HT-29 (cell line): ENCODE measurements at places on chromosomes 6 and 20. TPM values are rescaled to one million over a fixed set of nuclear protein-coding genes. Genes with fewer than 3 reads are reported as not detected.

DNA sequence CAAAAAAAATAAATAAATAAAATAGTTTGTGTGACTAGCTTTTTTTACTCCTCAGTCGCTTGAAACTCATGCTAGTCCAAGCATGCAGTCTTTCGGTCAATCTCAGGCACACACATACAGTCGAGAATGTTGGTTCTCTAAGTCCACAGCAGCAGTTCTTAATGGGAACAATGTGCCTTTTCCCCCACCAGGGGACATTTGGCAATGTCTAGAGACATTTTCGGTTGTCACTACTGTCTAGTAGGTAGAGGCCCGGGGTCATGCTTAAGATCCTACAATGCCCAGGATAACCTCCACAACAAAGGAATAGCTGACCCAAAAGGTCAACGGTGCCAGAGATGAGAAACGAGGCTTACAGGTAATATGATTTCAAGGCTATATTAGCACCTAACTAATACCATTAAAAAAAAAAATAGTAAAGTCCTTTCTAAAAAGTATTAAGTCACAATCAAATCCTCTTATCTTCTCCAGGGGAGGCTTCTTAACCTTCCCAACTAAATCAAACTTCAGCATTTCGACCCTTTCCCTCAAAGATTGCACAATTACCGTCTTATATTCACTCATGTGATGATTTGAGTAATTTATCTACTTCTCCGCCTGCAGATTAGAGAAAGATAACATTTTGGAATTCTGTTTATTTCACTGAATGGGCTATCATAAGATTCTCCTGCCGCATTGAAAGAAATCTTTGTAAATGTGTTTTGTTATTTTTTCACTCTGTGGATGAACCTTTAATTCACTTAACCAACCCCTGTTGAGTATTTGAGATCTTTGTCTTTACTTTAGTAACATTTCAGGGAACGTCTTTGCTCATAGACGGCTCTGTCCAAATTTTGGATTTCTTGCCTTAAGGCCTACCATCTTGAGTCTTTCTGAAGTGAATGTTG is 8.1 kb upstream of the SALL4 start:
- peak; percentile 36 for DNase-seq

Gene L3MBTL1
- 9.7 and 9.9 TPM in 2 replicates for total RNA-seq

- DNase-seq: no peak
These were observed 1.4 kb downstream of the ZSCAN9 start for GRCh38 chr6:28226460-28226859.

- no peak for DNase-seq
These were observed 11.0 kb upstream of the BLOC1S5 start for GRCh38 chr6:8075185-8075584.

DNA sequence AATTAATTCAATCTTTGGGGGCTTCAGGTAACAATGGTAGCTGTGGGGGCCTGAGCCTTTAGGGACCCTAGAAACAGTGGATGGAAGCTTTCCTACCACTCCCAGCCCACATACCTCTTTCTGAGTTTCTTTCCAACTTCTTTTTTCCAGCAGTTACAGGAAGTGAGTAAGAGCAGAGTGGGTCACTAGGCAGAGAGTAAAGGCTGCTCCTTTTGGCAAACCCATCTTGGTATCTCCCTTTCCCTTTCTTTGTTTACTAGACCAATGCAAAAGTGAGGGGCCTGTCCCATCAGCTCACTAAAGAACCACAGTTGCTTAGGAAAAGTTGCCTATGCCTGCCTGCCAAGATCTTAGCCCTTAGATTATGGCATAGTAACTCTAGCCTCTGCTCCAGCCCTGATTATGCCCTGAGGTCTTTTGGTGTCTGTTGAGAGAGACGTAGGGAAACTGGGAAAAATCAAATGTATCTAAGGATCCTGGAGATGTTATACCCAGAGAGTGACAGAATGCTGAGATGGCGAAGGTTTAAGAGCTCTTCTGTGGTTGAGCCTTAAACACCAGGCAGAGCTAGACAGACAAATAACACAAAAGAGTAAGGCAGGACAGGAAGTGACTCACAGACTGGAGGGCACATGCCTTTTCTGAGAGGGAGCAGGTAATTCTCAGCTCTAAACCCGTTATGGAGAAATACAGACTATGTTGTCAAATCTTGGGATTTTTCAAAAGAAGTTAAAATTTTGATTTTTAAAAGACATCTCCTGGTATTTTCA is 31.3 kb downstream of the TRMT6 start:
- peak; percentile 46 for DNase-seq

Gene DST
- 32.8 and 33.5 TPM in 2 replicates for total RNA-seq

Gene ANKRD6
- not detected in 2 replicates for total RNA-seq

Gene DLK2
- total RNA-seq: 0.10 and 0.34 TPM in 2 replicates

DNA sequence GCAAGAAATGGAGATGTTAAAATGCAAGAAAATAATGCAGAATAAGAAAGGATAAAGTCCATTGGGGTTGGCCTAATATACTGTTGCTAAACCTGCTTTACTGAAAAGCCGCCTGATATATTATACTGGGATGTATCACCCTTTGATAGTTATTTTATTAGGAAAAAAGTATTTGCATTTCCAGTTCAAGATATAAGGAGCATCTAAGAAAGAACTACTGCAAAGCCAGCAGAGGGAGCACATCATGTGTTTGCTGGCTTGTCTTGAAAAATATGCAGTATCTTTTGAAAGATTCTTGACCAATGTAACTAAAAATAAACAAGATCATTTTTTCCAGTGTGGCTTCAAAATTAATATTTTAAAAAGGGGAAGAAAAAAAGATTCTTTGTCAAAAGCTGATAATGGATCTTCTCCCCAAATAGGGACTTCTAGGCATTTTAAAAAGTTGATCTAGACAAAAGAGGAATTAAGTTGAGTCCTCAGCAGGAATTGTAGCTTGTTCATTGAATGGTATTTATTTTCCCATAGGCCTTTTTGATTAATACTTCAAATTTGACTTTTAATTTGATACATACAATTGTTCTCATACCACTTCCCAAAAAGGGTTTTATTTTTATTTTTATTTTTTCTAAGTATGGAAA is 214.9 kb downstream of the ZFAND3 start:
- DNase-seq: peak; percentile 61

DNA sequence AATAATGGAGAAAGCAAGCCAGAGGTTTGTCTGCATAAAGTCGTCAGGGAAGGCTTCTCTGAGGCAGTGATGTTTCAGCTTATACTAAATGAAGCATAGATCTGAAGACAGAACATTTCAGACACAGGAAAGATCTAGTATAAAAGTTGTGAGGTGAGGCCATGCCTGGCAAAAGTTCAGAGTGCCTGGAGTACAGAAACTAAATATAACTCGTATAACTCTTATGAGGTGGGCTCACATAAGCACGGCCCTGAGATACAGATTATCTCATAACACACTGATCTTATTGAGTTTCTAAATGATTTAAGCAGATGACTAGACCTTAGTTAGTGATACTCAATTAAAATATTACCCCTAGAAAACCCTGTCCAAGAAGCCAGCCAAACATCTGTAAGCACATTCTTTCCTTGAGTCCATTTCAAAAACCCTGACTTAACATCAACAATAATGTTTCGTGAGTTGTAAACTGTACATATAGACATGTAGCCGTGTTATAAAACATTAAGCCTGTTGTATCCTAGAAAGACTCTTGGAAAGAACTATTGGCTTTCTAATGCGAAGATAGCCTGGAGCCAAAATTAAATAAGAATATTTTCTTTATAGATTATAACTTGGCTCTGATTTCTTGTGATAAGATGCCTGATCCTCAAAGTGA is 667.6 kb downstream of the TENT5A start:
- DNase-seq: no peak

DNA sequence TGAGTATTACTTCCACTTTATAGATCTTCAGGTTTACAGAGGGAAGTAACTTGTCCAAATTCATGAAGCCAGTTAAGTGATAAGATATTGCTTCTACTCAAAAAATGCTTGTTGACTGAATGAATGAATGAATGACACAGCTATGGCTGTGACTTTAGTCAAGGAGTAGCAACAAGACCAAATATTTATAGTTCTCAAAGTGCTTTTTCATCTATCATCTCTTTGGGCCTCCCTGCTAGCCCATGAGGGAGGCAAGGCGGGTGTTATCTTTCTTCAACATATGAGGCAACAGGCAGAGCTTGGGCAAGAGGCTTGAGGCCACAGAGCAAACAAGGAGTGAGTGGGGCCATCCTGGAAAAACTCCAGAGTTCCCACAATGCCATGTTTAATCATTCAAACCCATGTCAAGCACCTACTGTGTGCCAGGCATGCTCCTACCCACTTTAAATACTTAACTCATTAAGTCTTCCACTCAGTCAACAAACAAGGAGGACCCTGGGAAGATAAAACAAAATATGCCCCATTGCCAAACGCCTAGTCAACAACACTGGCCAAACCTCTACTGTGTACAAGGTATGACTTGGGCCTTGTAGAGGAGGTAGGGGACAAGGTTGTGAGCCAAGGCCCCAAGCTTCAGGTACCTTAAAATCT is 15.9 kb downstream of the BCL2L1 start:
- no peak for DNase-seq

DNA sequence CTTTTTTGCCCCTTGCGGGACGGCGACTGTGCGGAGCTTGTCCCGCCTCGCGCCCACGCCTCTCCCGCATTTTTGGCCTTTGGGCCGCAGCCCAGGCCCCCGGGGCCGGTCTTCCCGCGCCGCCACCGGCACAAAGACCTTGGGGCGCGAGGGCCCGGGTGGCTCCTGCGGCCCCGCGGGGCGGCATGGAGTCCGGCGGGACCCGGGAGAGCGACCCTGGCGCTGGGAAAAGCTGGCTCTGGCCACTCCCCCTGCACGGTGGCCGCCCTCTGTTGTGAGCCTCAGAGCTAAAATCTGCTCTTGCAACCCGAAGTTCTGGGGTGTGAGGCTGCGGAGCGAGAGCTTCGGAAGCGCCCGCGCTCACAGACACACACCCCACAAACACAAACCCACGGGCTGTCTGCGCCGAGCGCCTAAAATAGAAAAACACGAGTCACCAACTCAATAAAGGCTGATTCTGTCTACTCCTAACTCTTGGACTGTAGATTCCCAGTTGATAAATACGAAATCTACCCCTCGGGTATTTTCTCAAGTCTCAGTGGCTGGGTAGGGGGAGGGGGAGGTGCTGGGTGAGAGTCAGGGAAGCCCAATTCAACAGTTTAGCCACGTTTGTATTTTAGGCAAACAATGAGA is 496 bp upstream of the BEND3 start:
- DNase-seq: peak; percentile 59

GRCh38 chr20:61738601-61739069 is 327.0 kb downstream of the TAF4 start:
- no peak for DNase-seq

Gene PRR18
- total RNA-seq: 0.05 TPM in 1 of 2 replicates, not detected in the other

- DNase-seq: no peak
These were observed 637.6 kb upstream of the CHD6 start for GRCh38 chr20:42255821-42256220.

DNA sequence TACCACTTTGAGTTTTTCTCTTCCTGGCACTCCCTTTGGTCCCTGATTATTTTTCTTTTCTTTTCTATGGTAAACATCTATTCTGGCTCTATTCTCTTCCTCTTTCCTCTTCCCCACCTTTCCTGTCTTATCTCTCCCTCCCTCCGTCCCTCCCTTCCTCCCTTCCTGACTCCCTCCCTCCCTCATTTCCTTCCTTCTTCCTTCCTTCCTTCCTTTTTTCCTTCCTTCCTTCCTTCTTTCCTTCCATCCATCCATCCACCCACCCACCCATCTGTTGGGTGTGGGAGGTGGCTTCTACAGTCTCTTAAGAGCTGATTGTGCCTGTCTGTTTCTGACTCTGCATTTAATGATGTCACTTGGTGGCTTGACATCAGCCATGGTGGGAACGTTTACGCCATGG is 43.5 kb upstream of the GTSF1L start:
- DNase-seq: no peak

Gene MCM8
- total RNA-seq: 11.6 and 14.0 TPM in 2 replicates

GRCh38 chr6:169934699-169935347 is 183.4 kb downstream of the ERMARD start:
- DNase-seq: no peak

DNA sequence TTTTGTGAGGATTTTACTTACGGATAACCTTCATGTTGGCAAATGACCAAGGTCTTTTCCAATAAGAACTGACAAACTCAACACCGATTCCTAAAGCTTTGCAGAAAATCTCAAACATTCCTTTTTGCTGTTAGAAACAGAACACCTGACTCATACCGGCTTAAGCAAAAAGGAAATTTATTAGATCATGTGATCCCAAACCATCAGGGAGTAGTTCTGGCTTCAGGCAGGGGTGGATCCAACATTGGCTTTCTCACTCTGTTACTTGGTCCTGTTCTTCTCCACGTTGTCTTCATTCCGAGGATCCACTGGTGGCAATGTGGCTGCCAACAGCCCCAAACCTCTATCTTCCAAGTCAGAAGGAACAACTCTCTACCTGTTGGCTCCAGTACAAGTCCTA is 95.9 kb upstream of the PMEPA1 start:
- DNase-seq: no peak

Gene PDE10A
- 16.0 and 16.9 TPM in 2 replicates for total RNA-seq

DNA sequence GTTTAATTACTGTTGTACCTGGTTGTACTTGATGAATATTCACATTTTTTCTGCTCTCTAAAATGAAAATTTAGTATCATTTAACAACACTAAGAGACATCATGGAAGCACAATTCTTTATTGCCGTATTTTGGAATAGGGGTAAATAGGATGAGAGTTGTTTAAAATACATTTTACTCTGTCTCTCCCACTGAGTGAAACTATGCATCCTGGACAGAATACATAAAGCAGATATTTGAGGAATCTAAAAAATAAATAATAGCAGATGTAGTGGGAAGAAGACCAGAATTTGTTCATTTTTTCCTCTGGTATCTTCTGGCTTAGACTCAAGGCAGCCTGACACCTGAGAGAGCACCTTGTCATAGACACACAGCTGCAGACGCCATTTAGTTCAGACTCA is 119.1 kb upstream of the AHI1 start:
- DNase-seq: no peak

DNA sequence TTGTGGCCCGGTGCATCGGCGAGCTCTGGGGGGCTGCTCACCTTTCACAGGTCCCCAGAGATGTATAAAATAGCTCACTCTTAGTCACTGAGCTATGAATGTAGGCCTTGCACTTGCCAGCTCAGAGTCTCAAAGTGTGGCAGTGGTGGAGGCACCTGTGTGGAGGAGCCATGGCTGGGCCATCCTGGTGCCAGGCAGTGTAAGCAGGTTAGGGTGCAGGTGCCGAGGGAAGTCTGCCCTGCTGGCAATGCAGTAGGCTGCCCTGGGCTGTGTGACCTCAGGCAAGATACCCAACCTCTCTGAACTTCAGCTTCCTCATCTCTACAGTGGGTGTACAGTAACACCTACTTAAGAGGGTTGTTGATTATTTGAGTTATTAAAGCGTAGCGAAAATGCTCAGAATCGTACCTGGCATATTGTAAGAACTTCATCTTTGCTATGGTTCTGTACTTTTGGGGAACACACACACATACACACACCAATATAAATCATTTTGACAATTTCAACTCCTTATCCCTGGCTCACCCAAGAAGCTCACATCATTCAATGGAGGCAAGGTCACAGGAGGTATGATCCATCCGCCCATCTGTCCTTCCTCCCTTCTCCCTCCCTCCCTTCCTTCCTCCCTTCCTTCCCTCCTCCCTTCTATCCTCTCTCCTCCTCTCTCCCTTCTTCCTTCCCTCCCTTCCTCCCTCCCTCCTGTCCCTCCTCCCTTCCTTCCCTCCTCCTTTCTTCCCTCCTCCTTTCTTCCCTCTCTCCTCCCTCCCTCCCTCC is 66.8 kb upstream of the STX16 start:
- DNase-seq: no peak
